ENCODE measurements at places on chromosomes 7 and 10.

GRCh38 chr7:37445064-37445723, 3.5 kb downstream of the ELMO1 start:
- DNase-seq, result peak; percentile 37

DNA sequence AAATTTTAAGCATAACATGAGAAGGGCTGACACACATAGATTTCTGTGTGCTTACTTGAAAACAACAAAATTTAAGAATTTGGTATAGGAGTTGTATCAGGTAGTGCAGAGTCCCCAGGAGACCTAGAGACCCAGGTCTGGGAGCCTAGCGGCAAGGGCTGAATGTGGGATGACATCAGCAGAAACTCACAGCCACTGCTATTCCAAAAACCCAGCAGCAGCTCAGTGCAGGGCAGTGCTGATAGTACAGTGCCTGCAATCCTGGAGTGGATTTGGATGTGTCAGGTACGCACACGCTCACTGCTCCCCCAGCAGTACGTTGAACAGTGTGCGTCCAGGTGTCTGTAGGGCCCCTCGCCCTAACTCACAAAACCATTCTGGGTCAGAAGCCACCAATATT, 87.1 kb downstream of the EGFR start:
- DNase-seq, result no peak

DNA sequence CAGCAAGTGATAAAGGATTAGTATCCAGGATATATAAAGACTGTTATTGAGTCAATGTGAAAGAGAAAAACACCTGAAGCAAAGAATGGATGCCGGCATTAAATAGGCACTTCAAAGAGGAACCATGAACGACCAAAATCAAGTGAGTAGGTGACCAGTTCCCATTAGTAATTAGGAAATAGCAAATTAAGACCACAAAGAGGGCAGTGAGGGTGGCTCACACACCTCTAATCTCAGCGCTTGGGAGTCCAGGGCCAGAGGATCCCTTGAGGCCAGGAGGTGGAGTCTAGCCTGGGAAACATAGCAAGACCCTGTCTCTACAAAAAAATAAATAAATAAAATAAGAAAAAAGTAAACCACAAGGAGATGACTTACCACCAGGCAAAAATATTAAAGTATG, 1.5 kb upstream of the ANTXRL start:
- DNase-seq, result no peak

- DNase-seq, result no peak
Observed at GRCh38 chr7:5216931-5217330, 26.9 kb downstream of the WIPI2 start.

DNA sequence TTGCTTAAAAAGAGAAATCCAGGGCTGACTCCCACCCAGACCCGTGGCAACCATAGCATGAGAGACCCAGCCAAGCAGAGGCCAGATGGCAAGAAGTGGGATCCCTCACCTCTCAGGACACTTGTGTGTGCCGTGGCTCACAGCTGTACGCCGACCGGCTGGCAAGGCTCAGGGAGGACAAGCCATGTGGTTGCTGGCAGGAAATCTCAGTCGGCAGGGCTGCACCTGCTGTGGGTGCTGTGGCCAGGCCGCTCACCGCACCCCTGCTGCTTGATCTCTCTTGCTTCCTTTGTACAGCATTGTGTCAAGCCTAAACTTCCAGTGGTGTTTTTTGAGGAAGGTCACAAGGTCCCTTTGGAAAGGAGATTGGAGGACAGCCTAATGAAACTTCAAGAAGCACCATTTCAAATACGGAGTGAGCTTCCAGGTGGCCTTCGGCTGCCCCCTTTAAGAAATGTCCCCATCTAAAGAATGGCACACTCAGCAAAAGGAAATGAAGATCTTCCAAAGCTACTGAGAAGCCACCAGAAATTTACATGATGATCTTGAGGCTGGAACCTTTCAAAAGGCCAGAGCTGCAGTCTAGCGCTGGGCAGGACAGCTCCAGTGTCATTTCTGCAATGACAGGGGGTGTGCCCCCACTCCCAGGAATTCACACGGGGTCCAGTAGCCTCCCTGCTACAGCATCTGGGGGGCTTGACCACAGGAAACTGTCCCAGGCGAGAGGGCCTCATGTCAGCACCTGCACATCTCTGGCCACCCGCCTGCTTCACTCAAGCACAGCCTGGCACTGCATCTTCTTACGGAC, 409.0 kb upstream of the MGMT start:
- peak; percentile 59 for DNase-seq

DNA sequence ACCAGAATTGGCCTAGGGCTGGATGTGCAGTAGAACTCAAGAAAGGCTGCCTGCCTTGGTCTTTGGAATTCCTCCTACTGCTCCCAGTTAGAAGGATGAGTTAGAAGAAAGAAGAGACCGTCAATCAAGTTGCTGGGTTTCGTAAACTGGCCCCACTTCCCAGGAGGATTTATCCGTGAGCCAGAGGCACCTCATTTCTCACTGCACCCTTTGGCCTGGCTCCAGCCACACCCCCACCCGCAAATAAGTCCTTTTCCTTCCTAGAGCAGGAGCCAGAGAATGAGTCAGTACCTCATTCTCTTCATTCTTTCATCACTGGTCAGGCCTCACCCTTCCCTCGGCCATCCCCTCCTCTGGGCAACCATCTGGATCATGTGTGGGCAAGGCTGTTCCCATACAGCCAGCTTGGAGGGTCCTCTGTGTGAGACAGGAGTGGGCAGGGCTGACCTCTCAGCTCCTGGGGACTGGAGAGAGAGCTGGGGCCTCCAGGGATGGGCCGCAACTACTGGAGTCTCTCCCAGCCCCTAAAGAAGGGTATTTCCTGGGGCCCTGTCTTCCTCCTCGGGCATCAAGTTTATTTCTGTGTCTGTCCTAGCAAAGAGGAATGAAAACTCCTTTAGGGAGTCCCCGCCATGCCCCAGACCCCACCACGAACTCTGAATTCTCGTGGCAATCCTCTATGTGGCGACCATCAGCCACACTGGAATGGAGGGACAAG, 87.2 kb upstream of the DUSP5 start:
- no peak for DNase-seq

DNA sequence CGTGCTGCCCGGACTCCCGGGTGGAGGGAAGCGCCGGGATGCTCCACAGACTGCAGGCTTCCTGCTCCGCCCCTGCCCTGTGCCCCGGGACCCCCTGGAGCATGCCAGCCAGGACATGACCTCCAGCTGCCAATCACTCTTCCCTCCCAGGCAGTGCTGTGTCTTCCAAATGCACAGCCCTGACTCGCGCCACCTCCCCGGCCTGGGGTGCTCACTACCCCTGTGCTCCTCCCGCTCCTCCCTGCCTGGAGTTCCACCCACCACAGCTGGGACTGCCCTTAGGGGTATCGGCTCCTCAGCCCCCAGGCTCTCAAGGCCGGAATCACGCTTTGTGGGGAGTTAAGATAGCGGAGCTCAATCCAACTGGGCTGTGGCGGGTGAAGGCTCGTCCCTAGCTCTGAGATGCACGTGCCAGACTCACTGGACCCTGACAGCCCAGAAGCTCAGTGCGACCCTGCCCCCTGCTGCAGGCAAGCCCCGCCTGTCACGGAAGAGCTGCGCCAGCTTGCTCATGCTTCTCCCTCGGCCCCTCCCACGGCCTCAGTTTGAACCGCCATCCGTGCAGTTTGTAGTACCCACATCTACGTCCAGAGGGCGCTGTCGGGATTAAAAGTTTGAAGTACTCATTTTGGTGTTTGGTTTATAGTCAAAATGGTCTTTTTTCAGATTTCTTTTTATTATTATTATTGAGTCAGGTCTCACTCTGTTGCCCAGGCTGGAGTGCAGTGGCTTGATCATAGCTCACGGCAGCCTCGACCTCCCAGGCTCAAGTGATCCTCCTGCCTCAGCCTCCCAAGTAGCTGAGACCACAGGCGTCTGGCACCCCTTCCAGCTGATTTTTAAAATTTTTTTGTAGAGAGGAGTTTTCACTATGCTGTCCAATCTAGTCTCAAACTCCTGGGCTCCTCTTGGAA, 142.5 kb upstream of the TCERG1L start:
- DNase-seq, result peak; percentile 82

DNA sequence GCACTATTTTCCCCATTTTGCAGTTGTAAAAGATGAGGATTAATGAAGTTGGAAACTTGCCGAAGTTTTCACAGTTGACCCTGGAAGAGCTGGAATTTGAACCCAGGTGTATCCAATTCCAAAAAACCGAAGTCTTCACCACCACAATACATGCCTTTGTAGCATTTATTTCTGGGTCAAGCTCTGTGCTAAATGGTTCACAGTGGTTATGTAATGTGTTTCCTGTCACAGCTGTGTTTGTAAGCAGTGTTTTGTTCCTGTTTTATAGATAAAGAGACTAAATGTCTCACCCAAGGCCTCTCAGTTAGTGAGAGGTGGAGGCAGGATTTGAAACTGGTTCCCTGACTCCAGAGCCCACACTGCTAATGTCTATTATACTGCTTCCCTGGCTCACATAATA, 17.6 kb downstream of the SFTPA2 start:
- no peak for DNase-seq

DNA sequence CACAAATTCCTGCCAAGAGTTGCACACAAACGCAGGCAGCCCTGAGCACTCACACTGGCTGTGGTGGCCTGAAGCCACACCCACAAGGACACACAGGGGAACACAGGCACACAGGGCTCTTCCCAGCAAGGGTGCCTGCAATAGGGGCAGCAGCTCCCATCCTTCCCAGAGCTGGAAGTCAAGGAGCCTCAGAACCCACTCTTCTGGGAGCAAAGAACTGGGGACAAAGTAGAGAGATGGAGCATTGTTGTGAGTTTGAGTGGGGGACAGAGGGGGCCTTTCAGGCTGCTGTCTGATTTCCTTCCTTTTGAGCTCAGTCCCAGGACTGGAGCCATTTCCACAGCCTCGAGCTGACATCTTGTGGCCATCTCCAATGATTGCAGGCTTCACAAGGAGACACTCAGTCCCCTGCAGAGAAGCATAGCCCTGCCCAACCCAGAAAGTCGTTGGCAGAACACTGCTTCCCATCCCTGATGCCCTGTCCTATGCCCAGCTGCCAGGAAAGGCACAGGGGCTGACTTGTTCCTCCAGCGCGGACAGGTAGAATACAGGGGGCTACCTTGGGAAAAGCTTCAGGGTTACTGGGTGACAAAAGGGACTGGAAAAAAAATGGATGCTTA, 34.4 kb upstream of the SLF2 start:
- DNase-seq, result peak; percentile 60

DNA sequence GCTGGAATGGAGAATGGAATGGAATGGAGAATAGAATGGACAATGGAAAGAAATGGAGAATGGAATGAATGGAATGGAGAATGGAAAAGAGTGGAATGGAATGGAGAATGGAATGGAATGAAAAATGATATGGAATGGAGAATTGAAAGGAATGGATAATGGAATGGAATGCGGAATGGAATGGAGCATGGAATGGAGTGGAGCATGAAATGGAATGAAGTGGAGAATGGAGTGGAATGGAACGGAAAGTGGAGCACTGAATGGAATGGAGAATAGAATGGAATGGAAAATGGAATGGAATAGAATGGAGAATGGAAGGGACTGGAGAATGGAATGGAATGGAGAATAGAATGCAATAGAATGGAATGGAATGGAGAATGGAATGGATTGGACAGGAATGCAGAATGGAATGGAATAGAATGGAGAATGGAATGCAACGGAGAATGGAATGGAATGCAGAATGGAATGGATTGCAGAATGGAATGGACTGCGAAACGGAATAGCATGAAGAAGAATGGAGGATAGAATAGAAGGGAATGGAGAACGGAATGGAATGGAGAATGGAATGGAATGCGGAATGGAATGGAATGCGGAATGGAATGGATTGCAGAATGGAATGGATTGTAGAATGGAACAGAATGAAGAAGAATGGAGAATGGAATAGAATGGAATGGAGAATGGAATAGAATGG, 89.4 kb downstream of the NSUN6 start:
- no peak for DNase-seq

GRCh38 chr10:29835055-29835454, 200.3 kb upstream of the SVIL start:
- DNase-seq, result no peak

GRCh38 chr7:86913709-86914108, 145.7 kb downstream of the ELAPOR2 start:
- DNase-seq, result no peak

Measured in activated CD4-positive, alpha-beta memory T cell treated with anti-CD3 and anti-CD28 coated beads for 36 hours (primary cell).